Astrocyte of the spinal cord (primary cell): ENCODE measurements at places on chromosomes 12 and 14.
A peak's percentile ranks its signal among the peaks of the same experiment; 100 is the strongest.

GRCh38 chr14:60707858-60708257, 16.3 kb downstream of the SIX4 start:
- DNase-seq, result no peak

GRCh38 chr12:85356596-85357385, 76.8 kb downstream of the ALX1 start:
- DNase-seq, result no peak

- DNase-seq, result no peak
Observed at GRCh38 chr12:121754836-121755235, 38.7 kb downstream of the RHOF start.

- DNase-seq, result no peak
Observed at GRCh38 chr12:106729611-106730010, 44.9 kb upstream of the RIC8B start.

DNA sequence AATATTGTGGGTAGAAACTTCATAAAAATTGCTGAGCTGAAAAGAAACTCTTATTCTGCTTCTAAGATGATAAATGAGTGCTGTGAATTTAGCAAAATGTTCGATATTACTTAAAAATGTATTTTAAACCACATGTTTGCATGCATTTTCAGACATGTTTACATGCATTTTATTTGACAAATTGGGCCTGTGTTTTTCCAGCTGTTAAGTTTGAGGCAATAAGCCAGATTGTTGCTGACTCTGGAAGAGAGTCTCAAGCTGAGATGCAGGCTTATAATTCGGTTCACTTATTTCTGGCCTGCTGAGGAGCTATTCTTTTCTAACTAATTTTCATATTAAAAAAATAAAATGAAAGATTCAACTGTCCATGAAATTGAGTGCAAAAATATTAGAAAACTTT, 110.1 kb downstream of the SYNE2 start:
- no peak for DNase-seq

DNA sequence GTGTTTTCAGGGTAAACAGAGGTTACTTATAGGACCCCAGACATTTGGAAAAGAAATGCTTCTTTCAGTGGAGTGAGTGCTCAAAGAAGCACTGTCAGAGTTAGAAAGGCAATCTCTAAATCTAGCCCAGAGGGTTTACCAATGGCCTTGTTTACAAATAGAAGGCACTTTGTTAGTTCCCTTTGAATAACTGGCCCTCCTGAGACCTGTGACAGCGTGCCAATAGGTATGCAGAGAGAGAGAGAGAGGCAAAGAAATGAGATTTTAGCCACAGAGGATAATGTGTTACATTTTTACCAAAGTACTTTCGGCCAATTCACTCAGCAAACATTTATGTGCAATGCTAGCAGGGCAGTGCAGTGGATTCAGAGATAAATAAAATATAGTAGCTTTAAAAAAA, 41.9 kb downstream of the TPH2 start:
- no peak for DNase-seq

GRCh38 chr14:24513009-24513408, 4.9 kb upstream of the CMA1 start:
- no peak for DNase-seq

- no peak for DNase-seq
Observed at GRCh38 chr14:96876747-96877146, 79.6 kb downstream of the VRK1 start.

GRCh38 chr12:17818931-17819330, 271.1 kb downstream of the RERGL start:
- DNase-seq, result no peak

DNA sequence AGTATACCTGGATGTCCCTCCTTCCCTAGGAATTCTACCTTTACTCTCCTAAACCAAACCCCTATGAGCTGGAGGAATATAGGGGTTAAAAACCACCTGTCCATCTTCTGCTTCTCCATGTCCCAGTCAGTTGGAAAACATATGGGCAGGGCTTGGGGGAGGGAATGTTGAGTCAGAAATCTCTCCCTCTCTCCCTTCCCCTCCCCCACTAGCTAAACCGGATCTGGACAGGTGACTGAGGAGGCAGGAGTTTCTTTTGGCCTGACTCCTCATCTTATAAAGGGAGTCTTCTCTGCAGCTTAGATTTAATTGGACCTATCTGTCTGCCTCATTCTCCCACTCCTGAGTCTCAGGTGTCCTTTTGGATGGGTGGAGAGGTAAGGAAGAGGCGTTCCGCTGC, 6.1 kb downstream of the ERBB3 start:
- DNase-seq, result no peak

DNA sequence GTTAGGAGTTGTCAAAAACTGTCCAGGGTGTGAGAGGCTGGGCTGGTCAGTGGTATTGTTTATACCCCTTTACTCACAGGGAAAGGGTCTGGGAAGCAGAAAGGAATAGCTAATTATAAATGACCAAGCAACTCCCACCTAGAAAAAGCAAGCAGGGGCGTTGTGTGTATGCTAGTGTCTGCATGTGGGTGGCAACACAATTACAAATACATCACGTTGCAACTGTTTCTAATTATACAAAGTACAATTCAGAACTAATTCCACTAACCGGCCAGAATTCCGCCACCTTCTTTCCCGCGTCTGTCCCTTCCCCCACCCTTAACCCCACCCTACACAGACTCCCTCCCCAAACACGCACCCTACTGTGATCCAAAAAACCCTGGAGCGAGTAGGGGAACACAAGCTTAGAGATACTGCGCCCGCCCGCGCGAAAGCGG, 2.2 kb downstream of the DPF3 start:
- DNase-seq, result no peak

- peak; percentile 9 for DNase-seq
Observed at GRCh38 chr12:87332987-87333726, 696.0 kb downstream of the C12orf50 start.

DNA sequence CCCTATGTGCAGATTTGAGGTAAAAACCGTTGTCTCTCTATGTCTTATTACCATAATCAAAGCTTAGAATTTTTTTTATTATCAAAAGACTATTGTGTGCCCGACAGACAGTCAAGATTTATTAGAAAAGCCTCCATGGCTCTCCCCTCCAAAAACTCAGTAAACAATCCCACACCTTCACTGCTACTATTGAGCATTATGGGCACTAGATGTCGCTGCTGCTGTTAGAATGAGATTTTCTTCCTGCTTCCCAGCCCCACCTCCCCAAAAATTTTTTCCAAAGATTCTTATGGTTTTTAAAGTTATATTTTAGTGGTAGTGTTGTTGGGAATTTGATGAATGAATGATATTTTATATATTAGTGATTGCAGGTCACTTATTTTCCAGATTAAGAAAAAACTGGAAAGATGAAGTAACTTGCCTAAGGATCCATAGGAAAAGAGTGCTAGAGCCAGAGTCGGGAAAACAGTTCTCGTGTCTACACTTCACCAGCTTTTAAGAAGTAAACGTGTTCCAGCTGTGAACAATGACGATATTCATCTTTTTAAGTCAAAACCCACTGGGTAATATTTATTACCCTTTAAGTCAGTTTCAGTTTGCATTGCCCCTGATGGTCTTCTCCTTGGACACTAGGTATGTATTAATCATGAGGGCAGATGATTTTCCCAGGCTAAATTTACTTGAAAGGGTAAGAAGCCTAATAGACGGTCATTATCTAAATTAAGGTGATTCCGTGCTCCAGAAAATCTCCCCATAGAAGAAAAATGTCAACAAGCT, 12.2 kb upstream of the FOXG1 start:
- DNase-seq, result peak; percentile 61

- DNase-seq, result no peak
Observed at GRCh38 chr12:131460520-131460919, 250.4 kb upstream of the SFSWAP start.

DNA sequence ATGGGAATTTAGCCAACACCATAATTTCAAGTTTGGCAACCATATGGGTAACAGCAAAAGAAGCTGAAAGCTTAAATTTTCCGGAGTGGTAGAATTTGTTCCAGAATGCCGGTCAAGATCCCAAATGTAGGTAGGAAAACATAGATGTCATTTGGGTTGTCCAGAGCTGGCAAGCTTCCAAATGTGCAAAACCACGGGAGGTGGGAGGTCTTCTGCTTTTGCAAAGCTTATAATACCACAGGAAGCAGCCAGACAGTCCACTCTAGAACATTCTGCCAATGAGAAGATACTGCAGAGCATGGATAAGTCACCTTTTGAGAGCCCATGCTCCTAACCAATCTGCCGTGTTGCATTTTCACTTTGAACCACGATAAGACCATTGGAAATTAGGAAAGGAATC, 26.4 kb upstream of the BATF start:
- DNase-seq, result peak; percentile 15

DNA sequence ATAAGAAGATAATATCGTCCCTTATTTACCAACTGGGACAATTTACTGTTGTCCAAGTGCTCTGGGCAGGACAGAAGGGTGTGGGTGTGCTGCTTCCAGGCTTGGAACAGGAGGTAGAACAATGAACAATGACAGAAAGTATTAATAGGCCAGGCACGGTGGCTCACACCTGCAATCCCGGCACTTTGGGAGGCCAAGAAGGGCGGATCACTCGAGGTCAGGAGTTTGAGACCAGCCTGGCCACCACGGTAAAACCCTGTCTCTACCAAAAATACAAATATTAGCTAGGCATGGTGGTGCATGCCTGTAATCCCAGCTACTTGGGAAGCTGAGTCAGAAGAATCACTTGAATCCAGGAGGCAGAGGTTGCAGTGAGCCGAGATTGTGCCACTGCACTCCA, 2.5 kb downstream of the IFI27 start:
- DNase-seq, result no peak

DNA sequence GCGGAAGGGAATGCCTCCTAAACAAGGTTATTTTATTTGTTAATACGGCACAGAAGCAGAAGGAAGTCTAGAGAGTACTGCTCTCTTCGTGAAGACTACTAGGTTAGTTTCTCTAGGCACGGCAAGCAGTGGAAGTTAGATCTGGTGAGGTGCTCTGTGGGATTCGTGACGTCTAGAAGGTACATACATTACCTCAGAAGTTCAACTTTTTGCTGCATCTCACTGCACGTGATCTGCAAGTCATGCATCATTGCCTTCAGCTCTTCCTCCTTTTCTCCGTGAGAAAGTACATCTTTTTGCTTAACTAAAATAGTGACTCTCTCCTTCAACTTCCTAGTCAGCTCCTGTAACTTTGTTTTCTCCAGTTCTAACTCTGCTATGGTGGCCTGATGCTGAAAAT, 74.7 kb downstream of the NIN start:
- DNase-seq, result no peak

DNA sequence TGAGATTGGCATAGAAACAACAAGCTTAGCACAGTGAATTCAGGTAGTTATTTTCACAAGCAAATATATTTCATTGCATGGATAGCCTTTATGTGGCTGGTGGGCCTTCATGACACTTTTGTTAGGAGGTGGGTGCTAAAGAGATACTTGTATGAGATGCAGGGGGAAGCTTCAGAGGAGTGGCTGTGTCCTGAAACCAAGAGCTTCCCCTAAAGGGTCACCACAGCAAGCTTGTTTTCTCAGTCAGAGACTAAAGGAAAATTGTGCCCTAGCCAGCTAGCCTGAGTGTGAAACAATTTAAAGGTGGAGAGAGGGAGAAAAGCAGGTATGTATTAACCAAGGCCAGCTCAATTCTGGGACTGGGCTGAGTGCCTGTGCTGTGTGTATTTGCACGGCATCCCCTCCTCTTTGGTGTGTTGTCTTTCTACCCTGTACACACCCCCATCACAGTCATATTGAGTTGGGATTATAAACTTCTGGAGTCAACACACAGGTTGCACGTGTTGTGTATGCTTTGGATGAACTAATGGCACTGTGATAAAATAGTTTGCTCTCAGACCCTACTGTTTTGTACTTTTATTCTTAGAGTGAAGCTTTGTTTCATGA, 79.2 kb downstream of the RASSF8 start:
- DNase-seq, result no peak

DNA sequence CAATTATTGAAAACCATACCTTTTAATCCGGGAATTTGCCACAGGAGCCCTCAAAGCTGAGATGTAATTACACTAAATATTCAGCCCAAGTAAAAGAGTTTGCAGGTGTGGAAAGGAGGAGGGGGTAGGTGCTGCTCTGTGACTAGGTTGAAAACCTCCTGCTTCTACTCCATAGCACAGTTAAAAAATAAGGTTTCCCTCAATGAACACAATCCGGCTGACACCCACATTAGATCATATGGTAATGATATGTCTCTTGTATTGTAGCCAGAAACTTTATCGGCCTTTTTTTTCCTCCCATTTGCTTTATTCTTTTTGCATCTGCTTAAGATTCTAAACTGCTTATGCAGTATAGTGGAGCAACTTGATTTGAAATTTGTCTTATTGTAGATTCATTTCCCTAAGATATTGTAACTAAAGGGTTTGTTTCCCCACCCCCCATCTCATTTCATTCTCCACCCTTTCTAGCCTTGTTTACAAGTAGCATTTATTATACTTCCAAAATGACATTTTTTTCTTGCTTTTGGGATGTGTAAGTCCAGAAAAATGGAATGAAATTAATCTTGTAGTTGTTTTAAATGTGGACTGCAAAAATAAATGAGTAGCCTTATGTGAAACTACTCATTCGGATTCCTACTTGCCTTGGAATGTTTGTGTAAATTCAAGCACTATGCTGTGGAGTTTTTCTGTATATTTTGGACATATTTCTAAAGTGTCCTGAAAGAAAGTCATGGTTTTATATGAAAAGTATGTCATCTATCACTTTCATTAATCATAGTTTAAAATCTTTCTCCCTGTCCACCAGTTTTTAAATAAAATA, at the start of gene DCN:
Gene DCN (minus strand): TSS at position 182 of the 820 bp plus-strand sequence. CDS start 4,265 bp downstream, outside the sequence.
- peak; percentile 63 for DNase-seq

DNA sequence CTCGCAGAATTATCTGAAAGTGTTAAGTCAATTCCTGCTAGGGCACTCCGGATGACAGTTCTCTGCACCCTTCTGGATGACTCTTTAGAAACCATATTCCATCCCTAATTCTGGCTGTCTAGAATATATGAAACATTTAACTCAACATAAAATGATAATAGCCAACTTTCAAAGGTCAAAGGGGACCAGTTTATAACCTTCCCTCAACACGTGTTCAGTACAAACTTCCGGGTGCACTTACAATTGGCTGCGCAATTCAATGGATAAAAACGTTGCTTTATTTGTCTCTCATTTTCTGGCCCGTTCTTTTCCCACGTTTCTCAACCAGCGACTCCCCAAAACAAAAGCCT, 1.3 kb downstream of the SBNO1 start:
- DNase-seq, result peak; percentile 14

- no peak for DNase-seq
Observed at GRCh38 chr12:67837876-67838275, 151.4 kb upstream of the IFNG-AS1 start.

GRCh38 chr14:42047421-42048055, 440.9 kb downstream of the LRFN5 start:
- no peak for DNase-seq

DNA sequence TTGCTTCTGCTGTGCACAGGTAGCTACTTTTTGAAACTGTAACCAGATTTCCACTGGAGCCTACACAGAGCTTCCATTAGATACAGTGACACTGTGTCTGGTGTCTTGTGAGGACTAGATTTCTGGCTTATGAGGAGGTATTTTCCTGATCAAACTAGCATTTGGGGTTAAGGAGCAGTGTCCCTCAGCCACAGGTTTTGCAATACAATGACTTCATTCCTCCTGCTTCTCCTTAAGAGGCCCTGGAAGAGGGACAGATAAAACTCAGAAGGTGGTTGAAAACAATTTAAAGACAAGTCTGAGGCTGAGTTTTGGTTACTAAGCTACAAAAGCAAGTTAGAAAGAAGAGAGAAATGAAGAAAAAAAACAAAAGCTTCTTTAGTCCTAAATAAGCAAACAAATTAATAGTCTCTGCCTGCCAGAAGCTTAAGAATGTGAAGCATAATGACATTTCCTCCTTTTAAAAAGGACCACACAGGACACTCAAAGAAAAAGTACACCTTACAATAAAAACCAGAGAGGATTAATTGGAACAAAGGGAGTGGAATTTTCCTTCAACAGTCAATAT, 53.0 kb downstream of the PKP2 start:
- DNase-seq, result peak; percentile 19

- no peak for DNase-seq
Observed at GRCh38 chr14:41607304-41607775, 664 bp downstream of the LRFN5 start.
